ENCODE measurements at places on chromosomes 7 and 10.

GRCh38 chr10:20065814-20066213, 249.6 kb downstream of the PLXDC2 start:
- no peak for DNase-seq

DNA sequence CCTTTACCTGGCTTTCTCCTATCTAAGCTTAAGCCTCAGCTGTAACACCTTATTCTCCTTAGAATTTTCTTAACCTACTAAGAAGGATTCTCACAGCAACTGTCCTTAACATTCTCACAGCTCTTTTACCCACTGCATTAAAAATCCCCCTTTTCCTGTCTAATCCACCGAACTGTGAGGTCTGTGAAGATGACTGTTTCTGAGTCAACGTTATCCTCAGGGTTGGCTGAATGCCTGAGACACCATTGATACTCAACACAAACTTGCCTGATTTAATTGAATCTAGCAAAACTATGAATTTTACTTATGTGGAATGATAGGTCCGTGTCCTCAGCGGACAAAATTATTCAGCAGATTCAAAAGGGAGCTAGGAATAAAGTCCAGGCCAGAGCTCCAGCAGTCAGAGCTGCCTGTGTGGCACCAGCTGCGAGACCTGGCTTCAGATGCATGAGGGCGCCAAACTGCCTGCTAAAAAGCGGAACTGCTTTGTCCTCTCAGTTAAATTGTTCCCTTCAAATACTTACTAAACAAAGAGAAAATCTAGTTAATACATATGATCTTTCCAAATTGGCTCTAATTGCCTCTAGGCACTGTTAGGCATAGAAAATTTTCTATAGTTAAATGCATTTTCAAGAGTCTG, 33.4 kb upstream of the VWDE start:
- DNase-seq = peak; percentile 32

DNA sequence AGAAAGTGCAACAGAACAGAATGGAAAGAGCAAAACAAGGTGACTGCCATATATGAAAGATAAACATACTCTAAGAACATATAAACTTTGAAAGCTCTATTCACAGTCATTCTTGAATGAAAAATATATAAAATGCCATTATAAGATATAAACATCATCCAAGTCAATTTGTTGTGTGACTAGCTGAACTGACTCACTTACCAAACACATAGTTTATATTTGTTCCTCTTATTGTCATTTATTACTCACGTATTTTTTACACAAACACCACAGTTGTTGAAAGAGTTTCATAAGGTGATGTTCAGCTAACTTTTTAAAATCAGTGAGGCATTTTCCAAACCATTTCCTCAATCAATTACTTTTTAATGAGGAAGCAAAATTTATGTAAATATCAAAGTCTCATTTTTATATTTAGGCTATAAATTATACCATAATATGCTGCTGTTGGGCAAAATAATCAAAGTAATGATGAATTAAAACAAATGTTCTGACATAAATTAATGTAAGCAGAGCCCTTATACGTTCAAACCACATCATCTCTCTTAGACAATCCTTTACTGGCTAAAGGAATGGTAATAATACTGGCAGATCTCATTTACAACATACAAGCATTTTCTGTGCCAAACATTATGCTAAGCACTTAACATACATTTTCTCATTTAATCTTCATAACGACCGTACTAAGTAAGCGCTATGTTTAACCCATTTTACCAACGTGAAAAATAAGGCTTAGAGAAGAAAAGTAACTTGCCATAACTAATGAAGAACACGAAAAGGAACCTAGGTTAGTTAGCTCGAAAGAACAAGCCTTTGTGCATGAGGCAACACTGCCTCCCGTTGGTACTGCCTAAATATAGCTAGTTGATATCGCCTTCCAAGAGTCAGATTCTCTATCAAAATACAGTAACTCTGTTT, 7.3 kb downstream of the LRRN3 start:
- peak; percentile 61 for DNase-seq

DNA sequence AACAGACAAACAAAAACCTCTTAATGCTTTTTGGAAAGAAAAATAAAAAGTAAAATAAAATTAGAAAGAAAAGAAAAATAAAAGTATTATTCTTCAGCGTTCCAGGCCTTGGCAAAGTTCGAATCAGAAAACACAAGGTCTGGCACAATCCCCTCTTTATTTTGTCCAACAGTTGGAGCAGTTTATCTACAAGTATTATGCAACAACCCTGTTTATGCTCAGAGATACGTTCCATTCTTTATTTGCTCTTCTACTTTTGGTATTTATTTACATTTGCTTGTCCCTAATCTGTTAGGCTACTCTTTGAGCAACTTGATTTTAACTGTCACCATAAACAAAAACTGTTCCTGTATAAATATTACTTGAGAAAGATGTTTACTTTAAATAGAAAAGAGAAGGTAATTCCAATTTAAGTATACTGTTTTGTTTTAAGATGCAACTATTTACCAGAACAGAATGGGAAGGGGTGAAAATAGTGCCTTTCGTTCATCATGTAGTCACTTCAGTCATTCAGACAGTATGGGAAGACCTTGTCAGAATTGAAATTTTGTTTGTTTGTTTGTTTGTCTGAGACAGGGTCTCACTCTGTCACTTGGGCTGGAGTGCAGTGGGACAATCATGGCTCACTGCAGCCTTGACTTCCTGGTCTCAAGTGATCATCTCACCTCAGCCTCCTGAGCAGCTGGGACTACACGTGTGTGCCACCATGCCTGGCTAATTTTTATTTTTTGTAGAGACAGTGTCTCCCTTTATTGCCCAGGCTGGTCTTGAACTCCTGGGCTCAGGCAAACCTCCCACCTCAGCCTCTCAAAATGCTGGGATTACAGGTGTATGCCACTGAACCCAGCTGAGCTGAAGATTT, 5.7 kb downstream of the PDK4 start:
- DNase-seq = no peak

DNA sequence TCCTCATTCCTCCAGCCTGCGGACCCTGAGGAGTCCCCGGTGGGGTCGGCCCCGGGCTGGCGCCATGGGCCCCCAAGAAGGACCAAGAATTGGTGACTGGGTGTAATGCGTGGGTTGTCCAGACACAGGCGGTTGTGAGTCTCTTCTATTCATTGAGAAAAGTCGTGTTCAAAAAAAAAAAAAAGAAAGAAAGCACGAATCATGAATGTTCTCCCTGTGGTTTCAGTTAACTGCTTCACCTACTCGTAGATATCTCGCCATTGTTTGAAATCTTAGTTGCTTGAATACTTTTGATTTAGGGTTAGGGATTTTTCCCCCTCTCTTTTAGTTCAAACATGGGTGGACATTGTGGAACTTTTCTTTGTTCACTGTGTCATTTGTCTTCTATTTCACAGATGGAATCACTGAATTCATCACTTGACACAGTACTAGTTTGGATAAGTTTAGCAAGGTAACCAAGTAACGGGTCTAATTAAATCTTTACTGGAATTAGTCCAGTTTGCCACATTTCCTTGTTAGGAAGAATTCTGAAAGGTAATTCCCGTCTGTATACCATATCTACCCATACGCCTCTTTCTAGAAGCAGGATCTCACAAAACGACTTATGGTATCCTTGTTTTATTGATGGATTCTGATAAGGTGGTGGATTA, 775 bp downstream of the STARD3NL start:
- no peak for DNase-seq

GRCh38 chr7:68362745-68363518, 1235.3 kb upstream of the AUTS2 start:
- DNase-seq = no peak

GRCh38 chr7:37212051-37212450, 236.6 kb downstream of the ELMO1 start:
- DNase-seq = no peak

DNA sequence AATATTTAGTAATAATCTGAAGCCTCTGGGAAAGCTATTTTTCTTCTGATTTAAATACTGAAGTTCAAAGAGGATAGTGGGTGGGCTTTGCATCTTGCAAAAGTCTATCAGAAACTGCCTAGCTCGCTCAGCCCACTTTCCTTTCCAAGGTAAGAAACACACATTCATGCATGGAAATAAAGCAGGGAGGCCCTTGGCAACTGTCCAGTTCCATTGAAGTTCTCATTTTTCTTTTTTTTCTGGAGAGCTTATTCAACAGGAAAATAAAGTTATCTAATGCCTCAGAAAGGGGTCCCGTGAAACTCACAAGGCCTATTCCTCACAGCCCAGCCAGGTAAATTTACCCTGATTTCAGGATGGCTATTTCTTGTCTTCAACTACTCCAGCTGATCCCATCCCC, 654.9 kb downstream of the KCNMA1 start:
- DNase-seq = no peak

- no peak for DNase-seq
Observed at GRCh38 chr10:70333268-70333667, 49.2 kb downstream of the LRRC20 start.

DNA sequence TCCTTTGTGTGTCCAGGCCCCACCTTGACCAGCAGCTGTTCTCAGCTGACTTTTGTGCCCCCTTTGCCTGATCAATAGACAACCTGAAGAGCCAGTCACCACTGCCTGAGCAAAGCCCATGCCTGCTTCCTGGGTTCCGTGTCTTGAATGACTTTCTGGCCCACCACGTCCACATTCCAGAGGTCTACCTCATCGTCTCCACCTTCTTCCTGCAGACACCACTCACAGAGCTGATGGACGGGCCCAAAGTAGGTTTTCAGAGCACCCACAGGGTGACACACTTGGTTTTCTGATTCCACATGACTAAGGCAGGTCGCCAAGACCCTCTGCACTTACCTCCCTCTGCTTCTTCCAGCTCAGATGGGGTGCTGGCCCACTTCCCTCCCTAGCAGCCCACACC, 126.8 kb downstream of the WDFY4 start:
- DNase-seq = no peak

GRCh38 chr10:100811752-100812750, 66.7 kb downstream of the PAX2 start:
- no peak for DNase-seq

GRCh38 chr10:62093863-62094291, 174.8 kb downstream of the RTKN2 start:
- no peak for DNase-seq

GRCh38 chr7:121499624-121500023, 103.5 kb upstream of the FAM3C start:
- no peak for DNase-seq

DNA sequence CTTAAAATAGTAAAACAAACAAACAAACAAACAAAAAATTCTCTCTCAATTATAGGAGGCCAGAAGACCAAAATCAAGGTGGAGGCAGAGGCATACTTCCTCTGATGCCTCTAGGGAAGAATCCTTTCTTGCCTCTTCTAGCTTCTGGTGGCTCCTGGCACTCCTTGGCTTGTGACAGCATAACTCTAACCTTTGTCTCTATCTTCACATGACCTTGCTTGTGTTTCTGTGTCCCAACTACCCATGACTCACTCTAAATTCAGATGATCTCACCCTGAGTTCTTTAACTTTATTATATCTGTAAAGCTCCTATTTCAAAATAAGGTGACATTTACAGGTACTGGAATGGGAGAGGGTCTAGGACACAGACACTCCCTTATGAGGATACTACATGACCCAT, 88.3 kb upstream of the ANTXRL start:
- no peak for DNase-seq

DNA sequence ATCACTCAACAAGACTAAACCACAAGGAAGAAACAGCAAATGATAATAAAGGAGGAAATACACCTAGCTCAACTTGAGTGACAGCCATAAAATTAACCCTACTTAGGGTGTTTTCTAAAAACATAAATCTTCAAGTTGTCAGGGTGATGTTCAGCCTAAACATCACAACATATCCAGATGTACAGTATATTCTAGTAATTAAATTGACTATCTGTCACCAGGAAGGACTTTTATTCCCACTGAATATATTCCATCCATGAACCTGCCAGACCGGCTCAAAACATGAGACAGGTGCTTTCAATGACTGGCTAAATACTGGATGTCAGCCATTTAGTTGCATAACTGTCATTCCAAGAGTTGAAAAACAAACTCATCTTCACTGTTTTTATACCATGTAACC, 298.1 kb upstream of the NEBL start:
- DNase-seq = no peak

GRCh38 chr7:104207348-104207730, 474 bp downstream of the ORC5 start:
- no peak for DNase-seq

Measured in NCI-H1694 treated with DMSO at 0.1 percent for 48 hours (cell line).